Small intestine (tissue), 16 donors: ENCODE measurements at places on chromosomes 2 and 18. TPM values are rescaled to one million over a fixed set of nuclear protein-coding genes. Genes with fewer than 3 reads are reported as not detected.

- peaks cover 10% of the 10 kb centered on the region for H3K36me3 ChIP-seq
- DNase-seq = no peak
- H3K4me3 ChIP-seq = no peak overlapping the region
- H3K27ac ChIP-seq = no peak overlapping the region
- H3K4me1 ChIP-seq = no peaks in the 10 kb centered on the region
Measured at GRCh38 chr2:46351098-46351749, 54.0 kb downstream of the EPAS1 start.

GRCh38 chr2:206824993-206825392 lies 59.6 kb downstream of the FASTKD2 start:
- no peaks in the 10 kb centered on the region for H3K27me3 ChIP-seq
- H3K4me1 ChIP-seq = no peaks in the 10 kb centered on the region
- H3K27ac ChIP-seq = no peak overlapping the region
- H3K4me3 ChIP-seq = no peak overlapping the region
- no peak for DNase-seq

Gene LYG2
- polyA plus RNA-seq = not detected

Gene UPP2
- 0.19 TPM for polyA plus RNA-seq

GRCh38 chr18:6575908-6576307 lies 153.6 kb upstream of the ARHGAP28 start:
- no peaks in the 10 kb centered on the region for H3K27me3 ChIP-seq
- H3K27ac ChIP-seq = no peak overlapping the region
- no peak overlapping the region for H3K4me3 ChIP-seq
- DNase-seq = no peak
- no peaks in the 10 kb centered on the region for H3K4me1 ChIP-seq

- no peak for DNase-seq
- no peaks in the 10 kb centered on the region for H3K27me3 ChIP-seq
- no peak overlapping the region for H3K27ac ChIP-seq
- peak overlapping the region; percentile 51 for H3K4me3 ChIP-seq
- no peaks in the 10 kb centered on the region for H3K4me1 ChIP-seq
- no peaks in the 10 kb centered on the region for H3K36me3 ChIP-seq
Measured at GRCh38 chr2:60570251-60570650, 16.8 kb upstream of the BCL11A start.
